ENCODE measurements at places on chromosomes 4 and X. TPM values are rescaled to one million over a fixed set of nuclear protein-coding genes. Genes with fewer than 3 reads are reported as not detected.

The ANXA3 gene
- total RNA-seq: 5.3 TPM

DNA sequence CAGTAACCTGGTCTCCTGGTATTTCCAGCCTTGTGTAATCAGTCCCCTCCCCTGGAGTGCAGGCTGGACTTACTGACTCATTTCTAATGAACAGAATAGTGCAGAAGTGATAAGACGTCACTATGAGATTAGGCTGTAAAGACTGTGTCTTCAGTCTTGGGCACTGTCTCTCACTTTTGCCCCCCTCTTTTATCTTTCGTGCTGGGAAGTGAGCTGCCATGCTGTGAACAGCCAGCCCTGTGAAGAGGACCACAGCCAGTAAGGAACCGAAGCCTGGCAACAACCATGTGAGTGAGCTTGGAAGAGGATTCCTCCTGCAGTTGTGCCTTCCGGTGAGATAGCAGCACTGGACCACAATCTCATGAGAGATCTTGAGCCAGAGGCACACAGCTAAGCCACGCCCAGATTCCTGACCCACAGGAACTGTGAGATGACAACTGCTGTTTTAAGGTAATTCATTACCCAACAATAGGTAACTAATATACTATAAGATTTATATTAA, 67.5 kb upstream of the GPR34 start:
- H3K4me1 ChIP-seq: no peaks in the 10 kb centered on the region
- H3K27me3 ChIP-seq: no peaks in the 10 kb centered on the region
- no peak for DNase-seq
- no peak overlapping the region for H3K4me3 ChIP-seq
- no peak overlapping the region for H3K27ac ChIP-seq

DNA sequence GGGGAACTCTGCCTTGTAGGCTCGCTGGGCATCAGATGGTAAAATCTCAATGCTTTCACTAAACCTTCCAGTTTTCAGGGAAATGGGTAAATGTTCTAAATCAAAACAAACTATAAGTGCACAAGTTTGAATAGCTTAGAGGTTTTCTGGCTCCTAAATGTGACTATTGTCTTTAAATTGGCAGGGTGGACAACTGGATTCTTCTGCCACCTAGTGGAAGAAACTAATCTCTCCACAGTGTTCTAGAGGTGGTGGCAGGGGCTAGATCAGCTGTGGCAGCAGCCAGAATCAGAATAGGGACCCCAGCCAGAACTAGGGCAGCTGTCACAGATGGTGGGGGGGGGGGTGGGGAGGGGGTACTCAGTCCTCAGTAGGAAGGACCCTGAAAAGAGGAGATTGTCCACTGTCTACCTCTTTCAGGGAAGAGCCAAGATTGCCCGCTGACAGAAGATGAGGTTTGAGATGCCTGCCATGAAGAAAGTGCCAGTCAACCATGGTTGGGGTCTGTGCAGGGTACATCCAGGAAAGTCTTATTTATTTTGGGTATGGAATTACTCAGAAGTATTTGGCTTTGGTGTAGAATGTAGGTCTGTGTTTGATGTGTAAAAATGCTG, 201.4 kb downstream of the CCNG2 start:
- no peaks in the 10 kb centered on the region for H3K27me3 ChIP-seq
- no peak for DNase-seq
- H3K27ac ChIP-seq: no peak overlapping the region

The DSPP gene
- not detected for total RNA-seq

GRCh38 chrX:70497026-70497425, 52.4 kb downstream of the DLG3 start:
- H3K27ac ChIP-seq: no peak overlapping the region
- H3K27me3 ChIP-seq: no peaks in the 10 kb centered on the region
- no peak for DNase-seq
- no peaks in the 10 kb centered on the region for H3K36me3 ChIP-seq
- H3K4me3 ChIP-seq: no peak overlapping the region
- no peaks in the 10 kb centered on the region for H3K4me1 ChIP-seq

DNA sequence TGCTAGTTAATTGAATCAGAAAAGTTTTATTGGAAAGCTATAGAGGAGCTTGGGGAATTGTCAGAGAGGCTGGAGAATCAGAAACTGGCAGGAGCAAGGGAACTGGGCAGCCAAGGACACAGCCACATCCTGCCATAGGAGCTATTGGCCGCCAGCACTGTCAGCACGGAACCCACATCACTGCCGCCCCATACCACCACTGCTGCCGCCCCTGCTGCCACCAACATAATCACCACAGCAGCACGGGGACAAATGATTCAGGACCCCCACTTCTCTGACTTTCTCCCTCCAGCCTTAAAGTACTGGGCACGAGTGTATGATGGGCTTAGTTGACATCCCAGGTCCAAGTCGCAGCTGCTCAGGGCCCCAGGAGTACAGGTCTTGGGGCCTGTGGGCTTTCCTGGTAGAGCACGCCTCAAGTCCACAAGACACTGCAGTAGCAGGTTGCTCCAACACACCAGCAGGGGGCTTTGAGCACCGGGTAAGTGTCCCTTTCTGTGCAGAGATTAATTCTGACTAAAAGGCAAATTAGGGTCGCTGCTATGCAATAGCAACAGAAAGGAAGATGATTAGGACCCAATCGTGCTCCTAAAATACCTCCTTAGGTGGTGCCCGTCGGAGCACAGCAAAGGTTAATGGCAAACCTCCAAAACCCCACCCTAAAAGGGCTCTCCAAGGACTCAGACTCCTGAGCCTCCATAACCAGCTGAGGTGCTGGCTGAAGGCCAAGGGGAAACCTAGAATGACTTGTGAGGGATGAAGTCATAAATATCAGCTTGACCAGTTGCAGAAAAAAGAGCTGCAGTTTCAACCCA, 6.9 kb downstream of the PJA1 start:
- no peak overlapping the region for H3K27ac ChIP-seq
- no peaks in the 10 kb centered on the region for H3K36me3 ChIP-seq
- H3K4me1 ChIP-seq: no peaks in the 10 kb centered on the region
- H3K4me3 ChIP-seq: no peak overlapping the region
- peak; percentile 78 for DNase-seq

The F8A3 gene
- total RNA-seq: 1.5 TPM

DNA sequence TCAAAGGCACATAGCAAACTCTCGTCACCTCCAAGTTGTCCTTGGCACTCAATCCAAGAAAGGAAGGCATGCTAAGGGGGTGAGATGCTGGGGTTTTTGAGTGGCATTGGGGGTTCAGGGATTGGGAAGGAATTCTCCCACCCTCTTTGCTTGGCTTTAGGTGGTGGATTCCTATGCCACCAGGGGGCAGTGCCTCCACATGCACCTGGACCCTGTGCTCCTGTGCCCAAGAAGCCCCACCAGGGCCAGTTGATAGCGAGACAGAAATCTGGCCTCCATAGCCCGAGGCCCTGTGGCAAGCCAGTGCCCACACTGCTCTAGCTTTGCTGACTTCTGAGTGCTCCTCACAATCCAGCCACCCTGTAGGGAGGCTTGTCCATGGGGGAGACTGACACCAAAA, 2.0 kb upstream of the FATE1 start:
- H3K4me1 ChIP-seq: no peaks in the 10 kb centered on the region
- no peak overlapping the region for H3K4me3 ChIP-seq
- no peak overlapping the region for H3K27ac ChIP-seq
- H3K27me3 ChIP-seq: no peaks in the 10 kb centered on the region
- H3K36me3 ChIP-seq: no peaks in the 10 kb centered on the region

- H3K36me3 ChIP-seq: no peaks in the 10 kb centered on the region
- no peak overlapping the region for H3K27ac ChIP-seq
- H3K4me1 ChIP-seq: no peaks in the 10 kb centered on the region
- H3K27me3 ChIP-seq: no peaks in the 10 kb centered on the region
Measured at GRCh38 chrX:20727447-20727846, 460.7 kb upstream of the RPS6KA3 start.

The DCHS2 gene
- total RNA-seq: 8.7 TPM

GRCh38 chr4:146333187-146333894, 119.0 kb downstream of the REELD1 start:
- DNase-seq: no peak
- H3K4me3 ChIP-seq: no peak overlapping the region
- peaks cover 2% of the 10 kb centered on the region for H3K4me1 ChIP-seq
- H3K27ac ChIP-seq: no peak overlapping the region

DNA sequence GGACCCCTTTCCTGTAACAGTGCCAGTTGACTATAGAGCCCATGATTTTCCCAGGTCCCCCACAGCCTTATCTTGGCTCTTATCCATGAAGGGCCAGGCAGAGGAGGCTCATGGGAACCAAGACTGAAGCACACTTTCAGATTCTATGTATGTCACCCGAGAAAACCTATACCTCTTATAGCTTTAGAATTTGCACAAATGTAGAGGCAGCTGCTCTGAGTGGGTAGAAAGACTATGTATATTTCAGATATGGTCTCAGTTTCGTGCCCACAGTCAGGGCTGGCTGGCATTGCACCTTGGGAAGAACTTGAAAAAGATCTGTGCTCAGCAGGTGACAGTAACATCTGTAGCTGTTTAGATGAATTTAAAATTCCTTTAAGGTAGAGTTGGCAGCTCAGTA, 8.3 kb upstream of the LNX1 start:
- no peaks in the 10 kb centered on the region for H3K27me3 ChIP-seq
- no peak overlapping the region for H3K27ac ChIP-seq
- DNase-seq: no peak
- no peaks in the 10 kb centered on the region for H3K36me3 ChIP-seq

DNA sequence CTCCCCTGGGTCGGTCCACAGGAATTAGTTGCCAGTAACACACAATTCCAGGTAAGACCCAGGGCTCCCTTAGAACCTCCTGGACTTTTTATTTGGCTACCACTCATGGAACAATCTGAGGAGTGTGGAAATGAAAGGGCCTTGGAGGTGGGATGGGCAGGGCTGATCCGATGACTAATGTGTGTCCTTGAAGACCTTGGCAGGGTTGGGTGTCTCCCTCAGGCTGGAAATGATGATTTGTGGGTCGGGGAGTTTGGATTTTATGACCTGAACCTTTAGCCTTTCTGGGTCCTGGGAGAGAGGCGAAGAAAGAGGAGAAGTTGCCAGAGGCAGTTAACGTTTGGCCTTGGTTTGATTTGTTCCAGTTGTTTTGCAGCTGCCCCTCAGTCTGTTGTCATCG, 425.0 kb downstream of the MID1IP1 start:
- H3K27ac ChIP-seq: peak overlapping the region; percentile 34
- no peaks in the 10 kb centered on the region for H3K27me3 ChIP-seq
- H3K36me3 ChIP-seq: no peaks in the 10 kb centered on the region
- no peak overlapping the region for H3K4me3 ChIP-seq
- peak; percentile 37 for DNase-seq

- H3K36me3 ChIP-seq: no peaks in the 10 kb centered on the region
- H3K27ac ChIP-seq: no peak overlapping the region
- no peaks in the 10 kb centered on the region for H3K27me3 ChIP-seq
- DNase-seq: no peak
- H3K4me3 ChIP-seq: no peak overlapping the region
Measured at GRCh38 chrX:85503258-85504158, 124.0 kb upstream of the POF1B start.
